ENCODE measurements at places on chromosomes 1 and 21.
A peak's percentile ranks its signal among the peaks of the same experiment; 100 is the strongest.

DNA sequence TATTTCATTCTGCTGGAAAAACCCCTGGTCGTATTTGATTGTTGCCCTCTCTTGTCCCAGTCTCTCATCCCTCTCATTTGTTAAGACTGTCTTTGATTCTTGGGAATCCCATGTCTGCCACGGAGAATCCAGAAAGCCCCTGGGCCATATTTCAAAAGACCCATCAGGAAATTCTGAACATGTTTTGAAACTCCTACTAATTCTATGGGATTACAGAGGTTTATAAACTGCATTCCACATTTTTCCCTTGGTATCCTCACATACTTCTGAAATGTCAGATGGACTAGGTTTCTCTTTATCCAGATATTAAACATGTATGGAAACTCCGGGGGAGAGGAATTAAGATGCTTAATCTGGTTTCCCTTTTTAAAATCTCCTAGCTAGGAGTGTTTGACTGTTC is 80.0 kb downstream of the HUNK start:
- DNase-seq: no peak

- DNase-seq: no peak
Observed at GRCh38 chr1:234780112-234780511, 170.1 kb upstream of the IRF2BP2 start.

GRCh38 chr1:108050158-108050557 is 85.2 kb upstream of the VAV3 start:
- no peak for DNase-seq

- DNase-seq: no peak
Observed at GRCh38 chr1:84876353-84876752, 16.7 kb downstream of the LPAR3 start.

DNA sequence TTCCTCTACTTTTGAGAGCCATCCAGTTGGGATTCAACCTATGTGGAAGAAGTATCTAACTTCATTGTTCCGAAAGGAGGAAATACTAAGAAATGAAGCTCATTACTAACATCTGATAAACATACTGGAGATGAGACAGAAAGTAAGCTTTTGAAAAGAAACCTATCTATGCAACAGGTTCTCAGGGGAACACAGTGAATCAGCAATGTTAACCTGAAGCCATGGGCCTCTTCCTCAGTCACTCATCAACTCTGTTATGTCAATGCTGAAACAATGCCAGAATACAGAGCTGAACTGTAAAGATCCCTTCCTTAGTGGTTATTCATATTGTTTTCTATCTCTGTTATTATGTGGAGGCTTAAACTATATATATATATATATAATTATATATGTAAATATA is 55.5 kb upstream of the ESRRG start:
- DNase-seq: no peak

- DNase-seq: peak; percentile 20
Observed at GRCh38 chr1:228488818-228489674, 1.9 kb downstream of the RNF187 start.

DNA sequence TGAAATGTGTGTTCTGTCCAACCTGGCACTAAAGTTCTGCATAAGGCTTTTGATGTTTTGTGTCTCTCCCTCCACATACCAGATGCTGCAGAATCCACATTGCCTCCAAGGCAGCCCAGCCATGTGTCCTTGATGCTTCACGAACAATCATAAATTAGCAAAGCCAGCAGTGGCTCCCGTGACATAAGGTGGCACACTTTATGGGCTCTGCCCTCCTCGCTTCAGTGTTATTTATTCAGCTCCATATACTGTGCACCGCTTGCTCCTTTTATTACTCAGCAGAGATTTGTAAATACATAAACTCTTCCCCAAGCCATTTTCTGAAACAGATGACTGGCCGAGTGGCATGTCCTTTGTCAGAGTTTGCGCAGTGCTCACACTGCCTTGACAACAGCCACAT is 112.8 kb upstream of the SLC35F3 start:
- no peak for DNase-seq

DNA sequence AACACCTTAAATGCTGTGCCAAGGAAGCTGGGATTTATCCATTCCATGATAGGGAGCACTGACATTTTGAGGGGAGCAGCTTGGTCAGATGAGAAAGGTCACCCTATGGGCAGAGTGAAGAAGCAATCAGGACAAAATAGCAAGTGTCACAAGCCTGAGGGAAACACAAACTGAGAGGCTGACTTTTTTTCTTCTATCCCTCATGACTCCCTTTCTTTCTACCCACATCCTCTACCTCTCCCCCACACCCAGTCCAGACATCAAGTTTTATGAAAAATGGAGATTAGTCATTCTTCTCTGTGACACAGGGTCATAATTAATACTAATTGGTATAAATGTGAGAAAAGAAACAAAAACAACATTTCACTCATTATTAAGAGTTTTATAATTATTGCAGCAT is 103.1 kb downstream of the SLC25A24 start:
- DNase-seq: no peak

DNA sequence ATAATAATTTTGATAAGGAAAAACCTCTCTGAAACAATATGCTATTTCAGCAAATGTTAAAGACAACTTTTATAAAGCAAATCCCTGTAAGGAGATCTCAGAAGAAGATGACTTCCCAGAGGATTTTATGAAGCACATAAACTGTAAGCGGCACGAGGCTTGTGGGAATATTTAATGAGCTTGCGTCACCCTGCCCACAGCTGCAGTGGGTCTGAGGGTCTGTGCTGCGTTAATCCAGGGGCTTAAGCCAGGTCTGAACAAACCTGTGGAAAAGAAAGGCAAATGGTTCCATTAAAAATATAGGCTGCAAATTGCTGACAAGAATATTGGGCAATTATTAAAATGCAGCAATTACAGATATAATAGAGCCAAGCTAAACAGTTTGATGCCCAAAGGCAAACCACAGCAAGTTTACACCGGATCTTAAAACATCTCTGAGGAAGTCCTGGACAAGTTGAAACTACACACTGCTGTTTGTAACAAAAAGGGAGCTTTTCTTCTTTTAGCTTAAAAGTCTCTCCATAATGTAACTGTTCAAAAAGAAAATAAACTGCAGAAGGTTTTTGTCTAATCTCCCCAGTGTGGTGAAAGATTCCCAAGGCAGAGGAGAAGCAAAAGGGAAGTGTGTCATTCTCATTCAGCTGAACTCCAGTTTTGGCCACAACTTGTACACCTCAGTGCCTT is 21.8 kb downstream of the TGFBR3 start:
- DNase-seq: no peak

DNA sequence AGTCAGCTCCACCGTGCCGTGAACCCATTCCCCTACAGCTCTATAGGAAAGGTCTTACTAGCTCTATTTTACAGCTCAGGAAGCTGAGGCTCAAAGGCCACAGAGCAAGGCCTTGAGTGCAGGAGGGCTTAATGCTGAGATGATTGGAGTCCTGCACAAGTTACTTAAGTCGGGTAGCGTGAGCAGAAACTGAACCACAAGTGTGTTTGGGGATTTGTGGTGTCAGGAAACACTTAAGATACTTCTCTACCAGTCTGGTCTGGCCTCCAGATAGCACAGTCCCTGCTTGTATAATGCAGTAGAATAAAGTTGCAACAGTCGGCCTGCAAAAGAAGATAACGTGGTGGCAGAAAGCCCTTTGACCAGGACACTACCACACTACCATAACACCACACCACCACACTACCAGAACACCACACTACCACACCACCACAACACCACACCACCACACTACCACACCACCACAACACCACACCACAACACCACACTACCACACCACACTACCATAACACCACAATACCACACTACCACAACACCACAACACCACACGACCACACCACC is 118.1 kb downstream of the SPSB1 start:
- DNase-seq: peak; percentile 78

DNA sequence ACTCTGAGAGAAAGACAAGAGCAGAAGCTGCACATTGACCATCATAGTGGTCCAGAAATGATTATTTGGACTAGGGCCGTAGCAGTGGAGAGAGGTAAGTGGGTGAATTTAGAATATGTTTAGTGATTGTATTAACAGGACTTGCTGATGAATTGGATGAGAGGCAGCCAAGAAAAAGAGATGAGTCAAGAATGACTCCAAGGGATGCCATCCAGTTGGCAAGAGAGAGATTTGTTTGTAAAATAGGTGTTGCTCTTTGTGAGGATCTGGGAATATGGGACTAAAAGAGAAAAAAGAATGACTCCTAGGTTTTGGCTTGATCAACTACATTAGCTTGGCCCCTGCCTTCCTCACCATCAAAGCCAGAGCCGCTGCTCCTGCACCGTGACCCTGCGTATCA is 54.2 kb upstream of the ARTN start:
- no peak for DNase-seq

GRCh38 chr1:40849801-40850592 is 12.2 kb downstream of the CITED4 start:
- peak; percentile 87 for DNase-seq

DNA sequence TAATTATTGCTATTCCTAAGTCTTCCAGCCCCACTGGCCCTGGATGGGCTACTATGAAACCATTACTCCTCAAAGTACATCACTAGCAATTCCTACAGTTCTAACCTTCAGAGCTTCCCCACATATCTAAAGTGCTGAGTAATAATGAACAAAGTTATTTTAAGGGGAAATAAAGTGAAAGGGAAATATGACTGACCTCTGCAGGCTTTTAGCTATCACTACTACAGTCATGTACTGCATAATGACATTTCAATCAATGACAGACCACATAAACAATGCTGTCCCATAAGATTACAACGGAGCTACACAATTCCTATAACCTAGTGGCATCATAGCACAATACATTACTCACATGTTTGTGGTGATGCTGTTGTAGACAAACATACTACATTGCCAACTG is 32.5 kb upstream of the ASPM start:
- DNase-seq: peak; percentile 29

GRCh38 chr21:18369115-18369514 is 34.5 kb downstream of the TMPRSS15 start:
- DNase-seq: peak; percentile 84

- DNase-seq: no peak
Observed at GRCh38 chr1:29827801-29828525, 591.6 kb downstream of the PTPRU start.

DNA sequence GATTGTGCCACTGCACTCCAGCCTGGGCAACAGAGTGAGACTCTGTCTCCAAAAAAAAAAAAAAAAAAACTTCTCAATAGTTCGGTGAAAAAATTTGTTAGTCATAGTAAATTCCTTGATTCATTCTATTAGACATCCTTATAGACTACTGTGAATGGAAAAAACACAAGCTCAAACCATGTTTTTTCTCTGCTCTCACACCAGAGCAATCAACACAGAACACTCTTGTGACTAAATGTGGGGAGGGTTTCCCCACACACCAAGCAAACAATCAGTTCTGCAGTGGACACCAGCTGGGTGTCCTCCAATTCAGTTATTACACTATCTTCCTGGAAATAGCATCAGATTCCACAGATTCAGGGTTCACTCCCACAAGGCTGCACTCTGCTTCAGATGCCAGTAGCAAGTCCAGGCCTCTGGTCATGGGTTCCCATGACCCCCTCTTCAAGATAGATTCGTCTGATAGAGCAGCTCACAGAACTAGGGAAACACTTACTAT is 69.1 kb upstream of the TEKT2 start:
- no peak for DNase-seq

- no peak for DNase-seq
Observed at GRCh38 chr1:44347280-44347679, 7.8 kb downstream of the ERI3 start.

- no peak for DNase-seq
Observed at GRCh38 chr1:54814571-54814970, 13.4 kb upstream of the TTC22 start.

GRCh38 chr1:152162792-152163463 is 3.9 kb upstream of the RPTN start:
- no peak for DNase-seq

DNA sequence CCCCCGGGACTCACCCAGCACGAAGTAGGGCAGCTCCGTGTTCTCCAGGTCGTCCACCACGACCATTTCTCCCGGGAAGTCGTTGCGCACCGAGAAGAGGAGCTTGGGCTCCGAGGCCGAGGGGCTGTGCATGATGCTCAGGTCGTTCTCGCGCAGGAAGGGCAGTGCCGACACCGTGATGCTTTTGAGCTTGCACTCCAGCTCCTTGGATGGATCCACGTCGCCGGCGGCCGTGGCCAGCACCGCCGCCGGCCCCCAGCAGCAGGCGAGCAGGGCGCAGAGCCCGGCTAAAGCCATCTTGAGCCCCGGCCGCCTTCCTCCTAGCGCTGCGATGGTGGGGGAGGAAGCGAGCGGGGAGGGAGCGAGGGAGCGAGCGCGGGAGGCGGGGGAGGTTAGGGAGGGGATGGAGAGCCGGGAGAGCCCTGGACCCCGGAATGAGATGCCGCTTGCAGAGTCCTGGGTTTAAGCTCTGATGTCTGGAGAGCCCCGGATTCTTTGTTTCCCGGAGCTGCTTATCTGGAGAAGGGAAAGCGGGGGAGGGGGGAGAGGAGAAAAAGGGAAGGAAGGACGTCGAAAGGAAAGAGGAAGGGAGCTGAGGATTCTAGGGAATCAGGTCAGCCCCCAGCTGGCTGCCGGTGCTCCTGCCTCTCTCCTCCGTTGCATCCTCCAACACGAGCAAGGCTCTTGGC is at the start of gene ASTN1:
ASTN1 (minus strand) TSS at position 333 of the 689 bp plus-strand sequence; CDS start at position 297, 36 bp downstream.
- DNase-seq: no peak

DNA sequence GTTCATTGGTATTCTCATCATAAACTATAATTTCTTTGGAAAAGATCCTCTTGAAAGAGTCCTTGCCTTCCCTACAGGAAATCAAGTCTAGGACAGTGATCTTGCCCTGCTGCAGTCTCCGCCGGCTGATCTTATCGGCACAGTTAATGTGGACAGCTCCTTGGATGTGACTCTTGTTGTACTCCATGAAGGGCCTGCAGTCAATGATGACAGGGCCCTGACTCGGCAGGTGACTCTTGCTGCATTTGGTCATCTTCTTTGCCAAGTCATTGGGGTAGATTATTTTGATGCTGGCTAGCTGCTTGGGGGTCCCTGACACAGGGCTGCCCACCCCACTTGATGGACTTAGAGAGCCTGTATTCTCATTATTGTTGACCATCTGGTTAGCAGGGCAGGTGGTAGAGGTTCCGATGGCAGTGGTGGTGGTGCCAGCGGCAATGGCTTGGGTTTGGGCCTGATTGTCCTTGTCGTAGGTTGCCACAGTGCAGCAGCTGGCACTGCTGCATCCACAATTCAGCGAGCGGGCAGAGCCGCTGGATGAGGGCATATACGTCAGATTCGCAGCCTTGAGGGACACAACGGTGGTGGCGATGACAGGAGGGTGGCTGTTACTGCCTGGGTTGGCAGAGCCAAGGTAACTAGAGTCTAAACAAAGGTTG is 2.7 kb downstream of the DUSP10 start:
- no peak for DNase-seq

DNA sequence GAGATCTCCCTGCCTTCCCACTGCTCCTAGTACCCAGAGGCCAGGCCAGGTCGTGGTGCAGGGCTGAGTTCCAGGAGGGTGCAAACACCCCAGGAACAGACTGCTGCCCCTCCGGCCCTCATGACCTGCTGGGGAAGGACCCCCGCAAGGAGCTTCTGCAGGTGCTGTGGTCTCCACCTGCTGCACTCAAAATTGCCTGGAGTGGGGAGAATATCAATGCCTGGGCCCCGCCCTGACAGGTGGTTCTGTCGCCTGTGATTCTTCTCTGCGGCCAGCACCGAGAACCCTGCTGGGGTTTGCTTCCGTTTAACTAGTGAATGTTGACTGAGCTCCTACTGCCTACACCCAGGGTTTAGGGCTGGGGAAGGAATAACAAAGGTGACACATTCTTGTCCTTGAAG is 2.1 kb upstream of the TFF3 start:
- DNase-seq: no peak
